Thymus (tissue), 14 donors: ENCODE measurements at places on chromosomes 7 and 10.

DNA sequence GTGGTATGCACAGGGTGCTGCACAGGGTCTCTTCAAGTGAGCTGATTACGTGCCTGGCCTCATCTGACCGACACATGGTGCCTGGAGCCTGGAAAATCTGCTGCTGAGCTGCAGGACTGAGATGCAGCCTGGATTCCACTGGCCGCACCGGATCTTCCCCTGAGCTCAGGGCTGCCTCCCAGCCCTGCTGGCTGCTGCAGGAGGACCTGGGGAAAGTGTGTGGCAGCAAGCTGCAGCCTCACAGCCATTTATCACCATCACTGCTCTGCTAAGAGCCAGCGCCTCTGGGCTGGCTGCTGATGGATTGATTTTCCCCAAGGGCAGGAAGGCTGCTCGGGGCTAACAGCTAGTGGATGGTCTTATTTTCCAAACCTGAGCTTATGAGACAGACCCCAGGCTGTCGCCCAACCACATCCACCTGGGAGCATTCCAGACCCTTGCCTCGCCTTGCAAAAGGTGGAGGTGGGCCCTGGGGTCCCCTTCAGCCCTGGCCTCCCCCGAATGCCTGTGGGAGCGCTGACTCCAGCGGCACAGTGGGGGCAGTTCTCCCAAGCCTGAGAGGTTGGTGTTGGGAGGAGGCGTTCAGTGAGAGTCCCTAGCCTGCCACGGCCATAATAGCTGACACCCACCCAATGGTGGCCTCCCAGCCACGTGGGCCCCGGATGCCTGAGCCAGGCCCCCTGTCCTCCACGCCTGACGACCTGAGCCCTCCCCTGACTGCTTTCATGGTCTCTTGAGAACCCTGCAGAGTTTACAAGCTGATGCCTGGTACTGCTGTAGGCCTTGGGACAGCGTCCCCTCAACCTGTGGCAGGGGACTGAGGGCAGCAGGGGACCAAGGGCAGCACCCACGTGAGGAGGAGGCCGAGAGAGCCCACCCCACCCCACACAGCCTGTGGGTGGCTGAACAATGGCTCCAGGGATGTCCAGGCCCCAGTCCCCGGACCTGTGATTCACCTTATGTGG, 38.2 kb downstream of the STK32C start:
- no peak overlapping the region for H3K4me3 ChIP-seq
- H3K36me3 ChIP-seq = no peaks in the 10 kb centered on the region
- H3K27me3 ChIP-seq = no peaks in the 10 kb centered on the region
- no peak overlapping the region for H3K27ac ChIP-seq

DNA sequence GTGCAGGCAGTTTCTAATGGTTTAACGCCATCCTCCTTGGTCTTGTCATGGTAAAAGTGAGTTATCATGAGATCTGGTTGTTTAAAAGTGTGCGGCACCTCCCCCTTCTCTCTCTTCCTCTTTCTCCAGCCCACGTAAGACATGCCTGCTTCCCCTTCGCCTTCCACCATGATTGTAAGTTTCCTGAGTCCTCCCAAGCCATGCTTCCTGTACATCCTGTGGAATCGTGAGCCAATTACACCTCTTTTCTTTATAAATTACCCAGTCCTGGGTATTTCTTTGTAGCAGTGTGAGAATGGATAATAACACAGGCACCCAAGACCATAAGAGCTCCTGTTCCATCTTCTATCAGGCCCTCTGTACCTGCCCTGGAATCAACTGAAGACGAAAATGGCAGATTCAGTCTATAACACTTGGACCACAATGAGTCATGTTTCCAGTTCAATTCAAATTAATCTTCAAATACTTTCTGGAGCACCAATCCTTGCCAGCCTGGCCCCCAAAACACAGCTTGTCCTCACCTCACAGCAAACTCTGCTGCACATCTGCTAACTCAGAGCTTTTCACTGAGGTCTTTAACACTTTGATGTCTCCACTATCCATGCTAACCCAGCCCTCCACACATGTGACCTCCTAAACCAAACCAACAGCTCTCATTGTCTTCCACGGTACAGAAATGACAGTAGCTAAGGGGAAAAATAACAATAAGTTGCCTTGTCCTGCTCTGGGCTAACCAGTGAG, 73.2 kb downstream of the SFMBT2 start:
- no peaks in the 10 kb centered on the region for H3K27me3 ChIP-seq
- no peak overlapping the region for H3K27ac ChIP-seq
- H3K4me1 ChIP-seq = no peaks in the 10 kb centered on the region
- no peak overlapping the region for H3K4me3 ChIP-seq

- H3K4me1 ChIP-seq = peaks cover 9% of the 10 kb centered on the region
- H3K27ac ChIP-seq = no peak overlapping the region
- H3K36me3 ChIP-seq = no peaks in the 10 kb centered on the region
- H3K4me3 ChIP-seq = no peak overlapping the region
- H3K27me3 ChIP-seq = no peaks in the 10 kb centered on the region
These were observed 84.6 kb upstream of the ZNF438 start for GRCh38 chr10:31116226-31116625.

DNA sequence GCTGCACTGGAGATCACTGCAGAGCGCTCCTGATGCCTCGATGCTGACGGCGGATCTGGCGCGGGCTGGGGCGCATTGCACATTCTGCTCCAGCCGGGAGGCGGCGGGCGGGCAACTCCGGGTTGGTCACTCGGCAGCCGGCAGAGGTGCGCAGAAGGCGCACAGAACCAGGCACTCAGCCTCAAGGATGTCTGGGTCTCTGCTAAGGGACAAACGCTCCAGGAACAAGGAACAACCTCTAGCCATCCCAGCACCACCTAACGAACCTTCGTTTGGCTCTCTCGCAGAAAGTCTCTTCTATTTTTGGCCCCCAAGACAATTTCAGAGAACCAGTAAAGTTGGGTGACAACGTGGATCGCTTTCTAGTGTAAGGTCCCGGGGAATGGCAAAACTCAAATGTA, 254.6 kb downstream of the OTUD1 start:
- no peaks in the 10 kb centered on the region for H3K36me3 ChIP-seq
- H3K27me3 ChIP-seq = peaks cover 32% of the 10 kb centered on the region
- no peak overlapping the region for H3K27ac ChIP-seq
- no peak overlapping the region for H3K4me3 ChIP-seq
- no peaks in the 10 kb centered on the region for H3K4me1 ChIP-seq

DNA sequence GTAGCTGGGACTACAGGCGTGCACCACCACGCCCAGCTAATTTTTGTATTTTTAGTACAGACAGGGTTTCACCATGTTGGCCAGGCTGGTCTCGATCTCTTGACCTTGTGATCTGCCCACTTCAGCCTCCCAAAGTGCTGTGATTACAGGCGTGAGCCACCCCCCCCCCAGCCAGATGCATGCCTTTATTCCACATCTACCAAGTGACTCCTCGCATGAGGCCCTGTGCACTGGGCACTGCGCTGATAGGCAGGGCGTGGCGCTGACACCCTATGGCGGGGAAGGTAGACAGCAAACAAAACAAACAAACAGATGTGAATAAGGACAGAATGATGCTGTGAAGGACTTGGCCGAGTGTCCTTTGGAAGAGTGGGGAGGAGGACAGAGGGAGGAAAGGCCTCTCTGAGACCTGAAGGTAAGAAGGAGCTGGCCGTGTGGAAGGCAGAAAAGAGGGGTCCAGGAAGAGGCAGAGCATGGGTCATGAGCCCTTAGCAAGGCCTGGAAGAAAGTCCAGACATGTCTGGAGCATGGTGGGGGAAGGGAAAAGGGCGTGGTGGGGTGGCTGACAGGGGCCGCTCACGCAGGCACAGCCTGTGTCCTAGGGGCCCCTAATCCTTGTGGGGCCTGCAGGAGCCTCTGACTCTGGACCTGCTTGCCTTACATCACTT, 47.5 kb upstream of the CACUL1 start:
- H3K27ac ChIP-seq = no peak overlapping the region
- peaks cover 2% of the 10 kb centered on the region for H3K4me1 ChIP-seq
- no peak overlapping the region for H3K4me3 ChIP-seq
- no peak for DNase-seq
- no peaks in the 10 kb centered on the region for H3K36me3 ChIP-seq

- no peaks in the 10 kb centered on the region for H3K27me3 ChIP-seq
- no peak overlapping the region for H3K27ac ChIP-seq
- H3K4me3 ChIP-seq = no peak overlapping the region
- no peak for DNase-seq
These were observed 126.7 kb downstream of the DKK1 start for GRCh38 chr10:52440612-52441285.

GRCh38 chr7:20557116-20557515, 58.4 kb upstream of the ABCB5 start:
- no peak for DNase-seq
- no peaks in the 10 kb centered on the region for H3K36me3 ChIP-seq
- H3K27ac ChIP-seq = no peak overlapping the region
- no peak overlapping the region for H3K4me3 ChIP-seq
- H3K4me1 ChIP-seq = no peaks in the 10 kb centered on the region

- no peak for DNase-seq
- H3K4me3 ChIP-seq = no peak overlapping the region
- no peaks in the 10 kb centered on the region for H3K27me3 ChIP-seq
- no peak overlapping the region for H3K27ac ChIP-seq
- H3K36me3 ChIP-seq = peaks cover under 1% of the 10 kb centered on the region
These were observed 12.0 kb downstream of the IFIT5 start for GRCh38 chr10:89426230-89426868.

GRCh38 chr10:94123258-94123995, 129.7 kb downstream of the PLCE1 start:
- no peaks in the 10 kb centered on the region for H3K36me3 ChIP-seq
- H3K4me3 ChIP-seq = no peak overlapping the region
- no peak for DNase-seq
- H3K27ac ChIP-seq = no peak overlapping the region
- no peaks in the 10 kb centered on the region for H3K4me1 ChIP-seq

DNA sequence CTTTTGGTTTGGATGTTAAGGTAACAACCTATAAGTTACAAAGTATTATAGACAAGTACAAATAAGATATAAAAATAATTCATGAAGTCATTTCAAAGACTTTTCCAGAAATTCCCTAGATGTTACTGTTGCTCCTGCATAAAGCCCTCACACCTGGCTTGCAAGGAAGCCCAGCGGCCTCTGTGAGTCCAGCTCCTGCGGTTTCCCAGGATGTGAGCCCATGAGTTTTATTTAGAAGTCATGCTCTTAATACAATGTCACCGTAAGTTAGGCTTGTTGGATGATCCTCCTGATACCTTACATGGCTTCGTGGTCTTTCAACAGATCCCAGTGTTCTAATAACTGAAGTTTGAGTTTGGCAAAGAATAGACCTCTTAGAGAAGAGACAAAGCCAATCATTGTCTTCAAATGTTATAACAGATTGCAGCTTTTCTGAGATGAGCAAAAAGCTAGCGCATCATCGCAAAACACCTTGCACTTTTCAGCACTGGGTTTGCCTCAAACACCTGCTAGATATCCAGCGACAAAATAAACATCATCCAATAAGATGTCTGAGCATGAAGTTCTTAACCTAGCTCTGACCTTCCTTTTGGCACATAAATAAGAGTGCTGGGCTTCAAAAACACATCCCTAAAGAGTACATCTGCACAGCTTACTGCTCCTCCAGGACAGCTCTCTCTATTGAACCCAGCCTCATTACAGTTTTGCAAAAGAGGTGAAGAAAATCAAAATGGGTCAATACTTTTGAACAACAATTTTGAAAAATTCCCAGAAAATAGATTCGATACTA, 3.6 kb downstream of the FAM171A1 start:
- DNase-seq = no peak
- H3K4me1 ChIP-seq = peaks cover 10% of the 10 kb centered on the region
- peaks cover 31% of the 10 kb centered on the region for H3K27me3 ChIP-seq

- no peaks in the 10 kb centered on the region for H3K4me1 ChIP-seq
- no peak overlapping the region for H3K4me3 ChIP-seq
- H3K27me3 ChIP-seq = no peaks in the 10 kb centered on the region
- DNase-seq = no peak
- no peak overlapping the region for H3K27ac ChIP-seq
These were observed 27.1 kb upstream of the CC2D2B start for GRCh38 chr10:95880704-95881103.

GRCh38 chr7:157301610-157302120, 35.1 kb upstream of the DNAJB6 start:
- peaks cover 40% of the 10 kb centered on the region for H3K4me1 ChIP-seq
- H3K36me3 ChIP-seq = no peaks in the 10 kb centered on the region
- no peak overlapping the region for H3K4me3 ChIP-seq
- H3K27me3 ChIP-seq = no peaks in the 10 kb centered on the region

- H3K36me3 ChIP-seq = no peaks in the 10 kb centered on the region
- H3K27ac ChIP-seq = no peak overlapping the region
- no peak for DNase-seq
- no peak overlapping the region for H3K4me3 ChIP-seq
These were observed 494.4 kb downstream of the TCERG1L start for GRCh38 chr10:130817046-130817624.

DNA sequence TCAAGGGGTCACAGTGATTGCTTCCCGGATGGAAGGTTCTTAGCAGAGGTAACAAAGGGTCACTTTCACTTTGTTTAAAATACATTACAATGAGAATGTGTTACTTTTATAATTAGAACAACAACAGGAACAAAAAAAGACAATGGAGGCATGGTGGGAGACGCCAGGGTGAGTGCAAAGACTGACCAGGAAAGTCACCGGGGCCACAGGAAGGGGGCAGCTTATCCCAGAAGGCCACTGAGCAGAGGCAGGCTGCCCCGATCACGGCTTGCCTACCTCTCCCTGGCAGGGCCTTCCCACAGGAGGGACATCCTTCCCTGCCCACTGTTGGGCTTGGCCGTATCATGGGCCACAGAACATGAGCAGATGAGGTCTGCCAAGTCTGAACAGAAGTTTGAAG, 46.8 kb upstream of the ENO4 start:
- H3K4me1 ChIP-seq = no peaks in the 10 kb centered on the region
- no peak for DNase-seq
- no peak overlapping the region for H3K4me3 ChIP-seq
- no peaks in the 10 kb centered on the region for H3K36me3 ChIP-seq

- H3K4me1 ChIP-seq = no peaks in the 10 kb centered on the region
- H3K4me3 ChIP-seq = no peak overlapping the region
- no peaks in the 10 kb centered on the region for H3K27me3 ChIP-seq
These were observed 130.6 kb upstream of the SVIL start for GRCh38 chr10:29765330-29765729.

DNA sequence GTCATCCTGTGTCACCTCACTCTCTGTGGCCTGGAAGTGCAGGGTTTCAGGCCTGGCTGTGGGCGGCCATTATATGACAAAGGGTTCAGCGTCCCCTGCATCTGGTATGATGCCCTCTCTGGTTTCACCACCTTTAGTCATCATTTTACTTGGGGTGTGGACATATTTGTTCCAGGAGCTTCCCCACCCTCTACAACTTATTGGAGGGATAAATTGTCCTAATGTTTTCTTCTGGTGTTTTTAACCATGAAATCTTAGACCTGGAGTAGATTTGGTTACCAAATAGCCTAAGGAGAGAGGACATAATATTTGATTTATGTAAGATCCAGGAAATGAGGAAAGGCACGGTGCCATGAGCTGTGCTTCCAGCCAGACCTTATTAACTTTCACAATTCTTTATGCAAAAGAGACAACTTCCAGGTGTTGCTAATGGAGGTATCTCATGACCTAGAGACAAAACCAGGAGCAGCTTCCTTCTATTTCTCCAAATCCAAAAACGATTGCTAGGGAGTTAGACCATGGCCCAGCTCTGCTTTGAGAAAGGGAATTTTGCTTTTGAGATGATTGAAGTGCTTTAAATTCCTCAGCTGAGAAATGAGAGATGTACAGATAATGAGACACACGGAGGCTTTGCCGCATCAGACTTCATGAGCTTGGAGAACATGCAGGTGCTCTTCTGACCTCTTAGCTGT, 20.9 kb downstream of the WBP1L start:
- peak overlapping the region; percentile 60 for H3K27ac ChIP-seq
- H3K4me1 ChIP-seq = peaks cover 70% of the 10 kb centered on the region
- peaks cover 7% of the 10 kb centered on the region for H3K36me3 ChIP-seq
- H3K4me3 ChIP-seq = no peak overlapping the region
- no peaks in the 10 kb centered on the region for H3K27me3 ChIP-seq
